ENCODE measurements at places on chromosomes 11 and 22.

DNA sequence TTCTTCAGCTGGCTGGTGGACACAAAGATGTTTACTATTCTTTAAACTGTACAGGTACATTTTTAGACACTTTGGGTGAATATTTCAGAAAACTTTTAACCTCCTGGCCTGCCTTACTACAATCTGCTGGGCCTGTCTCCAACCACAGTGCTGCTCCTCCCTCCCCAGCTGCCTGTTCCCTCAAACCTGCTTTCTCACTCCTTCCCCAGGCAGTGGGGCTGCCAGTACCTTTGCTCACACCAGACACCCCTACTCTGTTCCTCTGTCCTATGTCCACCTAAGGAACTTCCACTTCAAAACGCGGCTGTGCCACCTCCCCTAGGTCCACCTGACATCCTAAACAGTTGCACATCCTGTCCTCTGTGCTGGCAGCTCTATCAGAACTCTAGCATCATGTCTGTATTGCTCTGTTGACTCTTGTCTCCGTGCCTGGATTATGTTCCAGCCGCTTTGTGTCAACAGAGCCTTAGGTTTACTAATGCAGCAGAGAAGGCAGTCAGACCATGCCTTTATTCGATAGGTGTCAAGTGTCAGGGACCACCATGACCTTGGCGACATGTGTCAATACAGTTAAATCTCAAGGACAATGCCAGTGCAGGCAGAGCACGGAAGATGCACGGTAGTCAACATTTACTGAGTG lies 13.4 kb downstream of the ZP1 start:
- no peak for DNase-seq

DNA sequence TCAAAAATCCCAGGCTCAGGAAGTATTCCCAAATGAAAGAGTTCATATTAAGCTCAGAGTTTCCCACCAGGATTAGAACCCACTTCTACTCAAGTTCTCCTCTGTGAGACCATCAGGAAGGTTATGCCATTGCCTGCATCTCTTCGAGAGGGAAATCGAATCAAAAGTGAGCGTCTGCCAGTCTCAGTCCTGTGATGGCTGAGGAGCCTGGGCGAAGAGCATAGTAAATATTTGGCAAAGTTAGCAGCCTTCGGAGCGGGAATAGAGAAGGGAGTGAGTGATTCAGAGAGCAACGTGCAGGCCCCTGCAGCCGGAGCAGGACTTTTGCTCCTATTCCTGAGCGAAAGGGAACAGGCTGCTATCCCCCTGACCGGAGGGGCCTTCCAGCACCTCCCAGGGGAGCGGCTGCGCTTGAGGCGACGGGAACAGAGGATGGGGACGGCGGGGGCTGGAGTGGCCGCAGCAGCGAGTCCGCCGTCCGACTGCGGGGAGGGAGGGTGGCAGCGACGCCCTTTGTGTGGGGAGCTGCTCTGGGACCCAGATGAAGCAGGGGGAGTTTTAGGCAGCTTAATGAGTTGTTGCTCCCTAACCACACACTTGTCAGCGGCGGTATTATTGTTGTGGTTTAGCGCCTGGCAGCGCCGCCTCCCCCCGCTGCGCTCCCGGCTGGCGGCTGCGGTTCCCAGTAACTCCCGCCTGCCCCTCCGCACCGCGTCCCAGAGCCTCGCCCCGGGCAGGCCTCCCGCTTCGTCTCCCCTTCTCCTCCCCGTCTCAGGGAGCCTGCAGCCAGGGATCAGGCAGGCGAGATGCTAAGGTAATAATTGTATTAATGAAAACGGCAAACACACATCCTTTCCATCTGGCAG lies 21.7 kb upstream of the NRGN start:
- DNase-seq: peak; percentile 6

- no peak for DNase-seq
Observed at GRCh38 chr11:43504316-43504950, 145.7 kb downstream of the TTC17 start.

DNA sequence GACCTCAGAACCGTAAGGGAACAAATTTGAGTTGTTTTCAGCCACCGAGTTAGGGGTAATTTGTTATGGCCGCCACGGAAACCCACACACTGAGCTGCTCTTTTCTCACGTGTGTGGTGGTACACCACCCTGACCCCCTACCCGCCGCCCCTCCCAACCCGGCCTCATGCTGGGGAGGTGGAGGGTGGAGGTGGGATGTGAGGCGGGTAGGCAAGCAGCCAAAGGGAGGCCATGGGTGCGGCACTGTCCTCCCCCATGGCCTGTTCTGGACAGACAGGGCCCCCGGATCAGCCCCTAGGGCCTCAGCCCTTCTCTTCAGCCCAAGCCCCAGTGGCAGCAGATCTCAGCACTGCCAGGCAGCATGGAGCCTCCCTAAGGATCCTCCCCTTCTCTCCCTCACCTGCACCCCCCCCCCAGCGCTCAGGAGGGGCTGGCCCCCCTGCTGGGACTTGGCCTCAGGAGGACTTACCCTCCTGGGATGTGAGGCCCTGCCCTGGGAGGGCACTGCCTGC lies 7.9 kb downstream of the PRR5 start:
- DNase-seq: no peak

GRCh38 chr11:121553806-121554205 lies 101.0 kb upstream of the SORL1-AS1 start:
- no peak for DNase-seq

- no peak for DNase-seq
Observed at GRCh38 chr22:46824344-46824909, 62.0 kb downstream of the TBC1D22A start.

GRCh38 chr11:58390551-58391063 lies 16.1 kb downstream of the OR5B3 start:
- no peak for DNase-seq

DNA sequence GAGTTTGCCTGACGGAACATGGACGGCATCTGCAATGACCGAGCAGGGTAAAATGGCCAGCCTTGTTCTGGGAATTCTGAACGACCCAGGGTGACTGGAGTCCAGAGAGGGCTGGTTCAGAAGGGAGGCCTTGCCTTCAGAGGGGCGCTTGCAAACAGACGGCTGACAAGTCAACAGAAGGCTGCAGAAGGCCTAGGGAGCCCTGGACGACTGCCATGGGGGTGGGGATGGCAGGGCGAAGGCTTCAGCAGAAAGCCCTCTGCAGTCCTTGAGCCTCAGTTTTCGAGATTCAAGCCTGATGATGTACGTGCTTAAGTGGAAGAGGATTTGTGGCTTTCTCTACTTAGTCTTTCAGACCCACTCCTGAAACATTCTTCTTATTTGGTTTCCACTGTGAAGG lies 117.1 kb upstream of the TBCEL start:
- DNase-seq: no peak

DNA sequence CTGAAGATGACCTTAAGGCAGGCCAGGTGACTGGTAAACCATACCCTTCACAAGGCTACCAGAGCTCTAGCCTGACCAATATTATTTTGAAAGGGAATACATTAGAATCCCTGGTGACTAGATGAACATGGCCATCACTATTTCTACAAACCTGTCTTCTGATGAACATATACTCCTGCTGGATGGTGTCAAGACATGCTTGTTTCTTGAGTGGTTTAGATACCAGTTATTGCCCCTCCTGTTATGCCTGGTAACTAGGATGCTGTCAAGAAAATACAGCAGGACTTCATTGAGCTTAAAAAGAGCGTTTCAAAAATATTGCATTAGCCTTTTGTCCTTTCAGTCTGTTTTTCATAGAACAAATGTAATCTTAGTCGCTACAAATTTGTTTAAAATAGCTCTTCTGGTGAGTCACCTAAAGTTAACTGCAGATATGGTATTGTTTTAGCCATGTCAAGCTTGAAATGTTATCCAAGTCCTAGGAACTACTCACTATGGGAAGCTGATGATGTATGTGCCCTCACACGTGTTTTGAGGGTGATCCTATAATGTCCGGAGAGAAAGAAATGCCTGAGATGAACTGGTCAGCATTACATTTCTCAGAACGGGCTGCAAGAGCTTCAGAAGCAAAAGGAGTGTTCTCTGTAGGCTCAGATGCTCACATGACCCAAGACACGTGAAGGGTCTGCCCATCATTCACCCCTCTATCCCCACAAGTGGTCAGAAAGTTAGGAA lies 20.6 kb downstream of the ADM start:
- no peak for DNase-seq

GRCh38 chr11:101453682-101454081 lies 130.1 kb downstream of the TRPC6 start:
- no peak for DNase-seq

DNA sequence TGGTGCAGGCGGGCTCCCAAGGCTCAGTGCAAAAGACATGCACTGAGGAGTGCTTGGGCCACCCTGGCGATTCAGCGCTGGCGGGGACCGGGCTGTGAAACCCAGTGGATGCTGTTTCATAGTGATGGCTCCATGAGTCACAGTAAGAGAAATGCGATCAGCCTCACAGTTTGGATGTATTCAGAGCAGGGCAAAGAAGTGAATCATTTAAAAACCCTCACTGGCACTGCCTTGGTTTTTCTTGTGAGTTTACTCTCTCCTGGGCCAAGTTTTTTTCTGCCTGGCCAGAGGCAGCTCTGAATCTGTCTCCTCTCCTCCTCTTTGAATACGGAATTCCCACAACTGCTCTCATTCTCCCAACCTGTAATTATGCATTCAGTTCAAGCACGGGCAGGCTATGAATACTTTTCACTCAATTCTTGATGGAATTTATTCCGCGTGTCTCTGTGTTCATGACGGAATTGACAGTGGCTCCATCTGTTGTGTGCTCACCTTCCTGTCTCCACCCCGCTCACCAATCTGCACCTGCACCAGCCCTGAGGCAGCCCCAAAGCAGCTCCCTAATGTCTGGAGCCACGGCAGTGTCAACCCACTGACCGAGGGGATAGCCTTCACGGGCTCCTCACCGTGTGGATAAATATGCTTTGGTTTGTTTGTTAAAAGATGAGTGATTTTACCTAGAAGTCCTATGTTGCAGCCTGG lies 14.9 kb downstream of the ADAMTS8 start:
- peak; percentile 15 for DNase-seq

DNA sequence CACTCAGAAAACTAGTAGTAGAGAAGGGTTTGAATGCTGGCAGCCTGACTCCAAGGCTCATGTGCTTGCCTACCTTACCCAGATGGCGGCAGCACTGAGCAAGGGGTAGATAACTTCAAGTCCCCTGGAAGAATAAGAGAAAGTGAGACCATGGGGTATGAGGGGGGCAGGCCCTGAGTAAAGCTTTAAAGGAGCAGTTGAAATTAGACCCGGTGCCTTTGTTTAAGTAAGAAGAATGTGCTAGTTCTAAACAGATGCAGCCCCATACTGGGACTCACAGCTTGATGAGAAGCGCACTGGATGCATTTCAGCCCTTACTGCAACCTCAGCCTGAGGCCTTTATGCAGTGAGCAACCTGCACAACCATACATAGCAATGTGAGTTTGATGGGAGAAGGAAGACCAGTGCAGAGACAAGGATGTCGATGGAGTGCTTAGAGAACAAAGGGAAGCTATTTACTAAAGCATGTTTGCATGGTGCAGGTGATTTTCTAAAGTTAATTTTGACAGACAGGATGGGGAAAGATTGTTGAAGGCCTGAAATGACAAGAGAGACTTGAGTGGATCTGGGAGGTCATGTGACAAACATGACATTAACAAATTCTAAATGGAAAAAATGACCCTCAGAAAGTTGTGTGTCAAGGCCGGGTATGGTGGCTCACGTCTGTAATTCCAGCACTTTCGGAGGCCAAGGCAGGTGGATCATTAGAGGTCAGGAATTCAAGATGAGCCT lies 27.1 kb upstream of the TMA7B start:
- DNase-seq: no peak

- no peak for DNase-seq
Observed at GRCh38 chr11:13141731-13142709, 132.9 kb downstream of the RASSF10 start.

DNA sequence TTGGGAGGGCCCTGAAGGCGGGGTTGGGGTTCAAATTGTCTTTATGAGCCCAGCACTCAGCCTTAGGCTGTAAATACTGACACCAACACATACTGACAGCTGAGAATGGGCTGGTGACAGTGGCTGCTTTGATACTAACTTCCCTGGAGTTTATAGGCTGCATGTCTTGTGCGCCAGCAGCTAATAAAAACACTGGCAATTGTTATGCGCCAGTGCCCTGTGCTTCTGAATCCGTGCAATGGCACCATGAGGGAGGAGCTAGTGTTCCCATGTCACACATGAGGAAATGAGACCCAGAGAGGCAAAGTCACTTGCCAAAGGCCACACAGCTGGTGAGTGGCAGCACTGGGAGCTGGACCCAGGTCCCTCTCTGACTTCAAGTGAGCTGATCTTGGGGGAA lies 23.8 kb downstream of the SHISAL1 start:
- no peak for DNase-seq

DNA sequence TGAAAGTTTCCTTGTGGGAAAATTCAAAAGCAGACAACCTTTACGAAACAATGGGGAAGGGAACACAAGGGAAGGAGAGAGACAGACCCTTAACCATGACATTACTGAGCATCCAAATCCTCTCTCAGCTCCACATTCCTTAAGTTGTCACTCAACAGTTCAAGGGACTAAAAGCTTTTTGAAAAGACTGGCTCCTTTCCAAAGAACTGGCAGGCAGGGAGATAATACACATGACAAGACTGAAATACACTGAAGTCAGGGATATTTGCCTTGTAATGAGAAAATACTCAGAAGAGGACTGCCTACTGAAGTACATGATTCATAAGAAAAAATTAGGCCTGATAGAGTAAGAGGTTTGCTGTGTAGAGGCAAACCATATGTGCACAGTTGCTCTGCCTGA lies 69.1 kb downstream of the SMCO4 start:
- DNase-seq: no peak

DNA sequence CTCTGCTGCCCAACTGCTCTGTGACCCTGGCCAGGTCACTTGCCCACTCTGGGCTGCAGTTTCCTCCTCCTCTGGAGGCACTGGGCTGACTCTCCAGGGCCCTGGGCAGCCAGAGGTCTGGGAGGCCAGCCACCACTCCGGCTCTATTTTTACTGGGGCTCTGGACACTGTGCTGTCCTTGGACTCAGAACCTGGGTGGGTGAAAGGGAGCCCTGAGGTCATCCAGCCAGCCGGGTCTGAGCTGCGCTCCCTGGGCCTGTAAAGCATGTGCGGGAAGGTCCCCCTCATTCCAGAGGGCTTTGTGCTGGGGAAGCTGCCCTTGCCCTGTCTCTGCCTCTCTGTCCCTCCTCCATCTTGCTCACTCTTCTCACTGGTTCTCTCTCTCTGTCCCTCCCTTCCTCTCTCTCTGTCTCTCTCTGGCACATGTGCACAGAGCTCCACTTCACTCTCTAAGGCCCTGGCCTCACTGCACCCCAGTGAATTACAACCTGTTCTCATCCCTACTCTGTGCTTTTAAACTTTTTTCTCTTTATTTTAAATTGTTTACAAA lies 24.6 kb downstream of the MB start:
- no peak for DNase-seq

GRCh38 chr11:98940913-98941312 lies 79.8 kb upstream of the CNTN5 start:
- DNase-seq: no peak

GRCh38 chr11:113615098-113615497 lies 91.0 kb downstream of the TMPRSS5 start:
- no peak for DNase-seq

- no peak for DNase-seq
Observed at GRCh38 chr11:11538277-11538960, 83.4 kb downstream of the GALNT18 start.
